ENCODE measurements at places on chromosomes 4 and X. TPM values are rescaled to one million over a fixed set of nuclear protein-coding genes. Genes with fewer than 3 reads are reported as not detected.

MAGEB17 gene
- not detected for total RNA-seq

TEC gene
- total RNA-seq, result 6.1 TPM

SPOCK3 gene
- total RNA-seq, result not detected

EOLA2 gene
- total RNA-seq, result 18.2 TPM

TREX2 gene
- 5.1 TPM for total RNA-seq

UNC5C gene
- 0.41 TPM for total RNA-seq

VEGFD gene
- 0.35 TPM for total RNA-seq

VEGFC gene
- total RNA-seq, result 3.8 TPM

DNA sequence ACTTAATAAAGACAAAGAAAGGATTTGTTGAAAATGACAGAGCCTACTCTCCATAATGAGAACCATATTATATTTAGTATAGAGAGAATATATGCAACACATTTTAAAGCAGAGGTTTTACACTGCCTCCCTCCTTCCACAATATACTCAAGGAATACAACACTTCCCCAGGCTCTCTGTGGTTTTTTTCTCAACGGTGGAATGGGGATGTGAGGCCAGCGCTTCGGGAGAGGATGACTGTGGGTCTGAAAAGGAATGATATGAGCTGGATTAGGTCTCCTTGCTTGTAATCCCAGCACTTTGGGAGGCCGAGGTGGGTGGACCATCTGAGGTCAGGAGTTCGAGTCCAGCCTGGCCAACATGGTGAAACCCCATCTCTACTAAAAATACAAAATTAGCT lies 348.7 kb upstream of the KLF3 start:
- DNase-seq, result no peak

DNA sequence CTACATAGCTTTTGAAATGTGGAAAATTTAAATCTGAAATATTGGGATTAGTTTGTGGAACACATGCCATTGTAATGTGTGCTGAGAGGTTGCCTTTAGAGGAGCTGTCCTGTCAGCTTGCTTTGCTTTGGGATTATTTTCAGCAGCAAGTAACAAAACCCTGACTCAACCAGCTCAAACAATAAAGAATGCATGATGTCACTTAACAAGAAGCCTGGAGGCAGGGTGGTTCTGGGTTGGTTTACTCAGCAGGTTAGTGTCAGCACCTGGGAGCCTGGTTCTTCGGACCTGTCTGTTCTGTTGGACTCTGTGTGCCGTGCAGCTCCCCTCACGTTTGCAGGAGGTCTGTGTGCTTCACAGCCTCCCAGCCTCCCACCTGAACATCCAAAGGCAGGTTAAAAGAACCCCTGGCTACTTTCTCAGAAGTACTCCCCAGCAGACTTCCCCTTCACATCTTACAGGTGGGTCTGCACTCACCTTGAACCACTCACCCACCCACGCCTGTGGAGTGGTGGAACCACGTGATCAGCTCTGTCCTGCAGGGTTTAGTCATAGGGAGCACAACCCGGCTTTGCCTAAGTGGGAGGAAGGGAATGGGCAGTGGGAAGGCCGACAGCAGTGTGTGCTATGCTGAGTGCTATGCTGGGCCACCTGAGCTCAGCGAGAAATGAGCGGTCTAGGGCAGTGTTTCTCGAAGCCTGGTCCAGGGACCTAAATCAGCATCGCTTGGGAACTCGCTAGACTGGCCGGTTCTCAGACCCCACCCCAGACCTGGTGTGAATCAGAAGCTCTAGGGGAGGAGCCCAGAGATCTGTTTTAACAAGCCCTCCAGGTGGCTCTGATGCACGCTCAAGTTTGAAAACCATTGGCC lies 20.4 kb downstream of the TMEM131L start:
- DNase-seq, result no peak

DNA sequence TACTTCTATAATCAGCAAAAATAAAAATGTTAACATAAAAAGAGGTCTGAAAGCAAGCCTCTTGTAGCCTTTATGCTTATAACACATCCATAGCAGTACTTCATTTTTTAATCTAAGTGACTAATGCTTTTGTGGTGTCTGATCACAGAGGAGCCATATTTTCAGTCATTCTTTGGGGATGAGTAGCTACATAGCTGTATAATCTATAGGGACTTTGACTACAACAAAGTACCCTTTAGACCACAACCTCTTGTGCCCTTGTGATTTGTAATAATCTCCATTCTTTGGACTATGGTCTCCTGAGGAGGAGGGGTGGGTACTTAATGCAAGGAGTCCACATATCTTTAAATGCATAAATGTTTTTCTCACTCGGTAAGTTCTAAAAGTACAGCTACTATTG lies 9.6 kb downstream of the DRP2 start:
- DNase-seq, result no peak

DNA sequence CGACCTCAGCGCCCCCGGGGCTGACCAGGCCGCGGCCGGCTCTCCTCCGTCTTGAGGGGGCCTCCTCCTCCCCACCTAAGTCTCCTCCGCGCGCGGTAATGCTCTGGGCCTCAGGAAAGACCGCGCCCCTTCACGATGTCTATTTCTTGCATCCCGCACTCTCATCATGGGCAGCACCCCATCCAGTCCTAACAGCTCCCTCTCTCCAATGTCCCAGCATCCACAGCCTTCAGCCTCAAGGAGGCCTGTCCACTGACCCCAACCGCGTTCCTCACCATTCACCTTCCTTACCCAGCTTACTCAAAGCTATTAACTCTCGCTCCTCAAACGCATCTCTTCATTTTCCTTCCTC lies 77.5 kb downstream of the MAGED4 start:
- DNase-seq, result no peak

GRCh38 chr4:1033840-1034551 lies 22.6 kb downstream of the FGFRL1 start:
- DNase-seq, result no peak

- no peak for DNase-seq
These were observed 49.3 kb upstream of the FAM9A start for GRCh38 chrX:8850478-8850877.

DNA sequence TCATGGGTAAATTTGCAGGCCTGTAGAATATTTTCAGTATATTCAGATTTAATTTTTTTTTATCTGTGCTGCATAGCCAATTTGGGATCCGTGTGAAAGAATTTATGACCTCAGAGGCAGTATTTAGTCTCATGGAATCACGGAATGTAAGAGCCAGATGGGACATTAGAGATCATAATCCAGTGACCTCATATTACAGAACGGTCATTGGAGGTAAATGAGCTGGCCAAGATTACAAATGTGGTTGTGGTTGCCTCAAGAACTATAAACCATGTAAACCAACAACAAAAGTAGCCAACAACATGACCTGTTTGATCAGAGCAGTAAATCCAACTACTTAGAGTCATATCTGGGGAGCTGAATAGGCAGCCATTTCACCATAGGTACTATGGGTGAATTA lies 71.6 kb downstream of the AMOT start:
- no peak for DNase-seq

DNA sequence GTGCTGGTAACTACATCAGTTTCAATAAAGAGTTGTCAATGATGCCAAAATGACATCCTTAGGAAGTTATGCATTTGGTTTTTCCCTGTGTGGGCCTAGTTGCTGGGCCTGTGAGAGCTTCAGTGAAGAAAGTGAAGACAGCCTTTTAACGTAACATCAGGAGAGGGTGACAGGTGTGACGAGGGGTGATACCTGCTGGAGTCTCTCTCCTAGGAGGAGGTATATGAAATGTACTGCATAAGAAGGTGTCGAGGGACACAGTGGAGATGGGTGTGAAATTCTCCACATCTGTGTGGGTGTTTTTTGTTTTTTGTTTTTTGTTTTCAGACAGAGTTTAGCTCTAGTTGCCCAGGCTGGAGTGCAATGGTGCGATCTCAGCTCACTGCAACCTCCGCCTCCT lies 49.2 kb downstream of the EVC start:
- no peak for DNase-seq

DNA sequence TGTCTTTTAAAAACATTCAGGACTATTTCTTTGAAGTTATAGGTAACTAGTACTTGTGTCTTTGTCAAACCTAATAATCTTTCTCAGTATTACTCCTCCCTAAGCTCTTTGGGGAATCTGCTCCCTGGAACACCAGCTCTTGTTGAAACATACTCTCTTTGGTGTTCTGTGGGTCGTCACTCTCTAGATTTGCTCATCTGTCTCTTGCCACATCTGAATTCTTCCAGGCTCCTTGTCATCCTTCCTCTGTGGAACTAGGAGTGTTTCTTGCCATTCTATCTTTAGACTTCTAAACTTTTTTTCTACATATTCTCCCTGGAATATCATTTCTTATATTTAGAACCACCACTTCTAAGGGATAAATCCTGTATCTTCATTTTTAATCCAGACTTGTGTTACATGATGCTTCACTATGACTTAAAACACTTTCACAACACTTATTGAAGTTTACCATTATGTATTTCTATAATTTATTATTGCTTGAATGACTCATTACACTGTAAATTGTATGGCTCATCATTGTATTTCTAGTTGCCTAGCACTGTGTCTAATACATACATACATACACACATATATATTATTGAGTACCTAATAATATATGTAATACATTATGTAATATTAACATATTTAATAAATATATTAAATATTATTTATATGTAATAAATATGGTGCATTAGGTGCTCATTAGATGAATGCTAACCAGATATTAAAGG lies 186.1 kb downstream of the TMA16 start:
- DNase-seq, result no peak

DNA sequence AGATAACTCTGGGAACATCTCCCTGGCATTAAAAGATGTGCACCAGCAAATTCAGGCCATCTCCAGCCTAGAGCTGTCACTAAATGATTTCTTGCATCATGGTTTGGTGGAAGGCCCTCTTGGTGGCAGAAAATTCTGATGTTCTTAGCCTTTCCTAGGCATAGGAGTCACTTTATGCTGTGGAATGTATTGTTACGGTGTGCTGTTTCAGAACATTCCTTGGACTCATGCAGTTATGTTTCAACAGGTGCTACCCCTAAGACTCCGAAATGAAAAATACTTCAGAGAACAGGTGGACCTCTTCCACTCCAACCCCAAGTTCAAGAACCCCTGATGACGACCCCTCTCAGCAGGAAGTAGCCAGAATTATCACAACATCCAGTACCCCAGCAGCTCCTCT lies 20.3 kb upstream of the PAPSS1 start:
- DNase-seq, result no peak

DNA sequence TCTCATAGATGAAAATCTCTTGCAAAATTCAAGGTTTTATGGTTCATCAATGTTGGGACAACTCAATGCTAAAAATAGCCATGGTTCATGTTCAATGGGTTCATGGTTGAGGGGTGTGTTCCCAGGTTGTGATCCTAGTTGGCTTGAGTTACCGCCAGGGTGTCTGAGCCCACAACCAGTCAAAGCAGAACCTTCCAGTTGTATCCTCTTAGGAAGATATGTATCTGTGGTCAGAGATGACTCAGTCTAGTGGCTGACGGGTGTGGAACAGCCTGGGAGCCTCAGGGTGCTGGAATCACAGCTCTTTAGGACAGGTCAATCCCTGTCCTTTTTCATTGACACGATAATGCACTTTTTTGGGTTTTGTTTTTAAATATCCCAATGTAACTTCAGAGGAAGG lies 192.3 kb upstream of the NR3C2 start:
- no peak for DNase-seq

- peak; percentile 12 for DNase-seq
These were observed 16.2 kb downstream of the BOD1L1 start for GRCh38 chr4:13611283-13611842.

DNA sequence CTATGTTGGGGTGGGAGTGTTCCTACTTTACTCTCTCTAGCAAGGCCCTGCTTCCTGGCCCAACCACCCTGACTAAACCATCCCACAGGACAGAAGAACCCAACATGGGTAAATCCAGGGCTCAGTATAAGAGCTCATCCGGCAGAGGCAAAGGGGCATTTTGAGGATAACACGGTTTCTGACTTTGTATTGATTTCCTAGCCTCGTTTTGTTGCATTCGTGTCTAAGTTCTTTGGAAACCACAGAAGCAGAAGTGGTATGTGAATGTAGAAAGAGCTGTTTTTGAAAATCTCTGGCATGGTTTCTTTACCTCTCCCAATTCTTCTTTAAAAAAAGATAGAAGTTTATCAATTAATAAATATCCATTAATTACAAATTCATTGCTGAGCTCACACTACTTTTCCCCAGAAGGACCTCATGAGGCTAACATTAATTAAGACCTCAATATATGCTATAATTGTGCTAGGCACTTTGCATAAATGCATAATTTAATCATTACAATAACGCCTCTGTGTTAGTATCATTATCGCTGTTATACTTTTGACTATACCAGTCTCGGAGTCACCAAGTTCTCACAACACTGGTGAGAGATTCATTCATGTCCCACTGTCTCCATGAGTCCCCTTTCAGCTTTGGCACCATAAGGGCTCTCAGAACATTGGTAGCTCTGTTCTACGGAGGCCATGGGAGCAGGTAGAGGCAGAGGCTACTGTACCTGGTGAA lies 5.8 kb upstream of the CLNK start:
- DNase-seq, result no peak

- no peak for DNase-seq
These were observed 52.2 kb downstream of the MAGEA10 start for GRCh38 chrX:152086141-152086540.

GRCh38 chrX:132127743-132128142 lies at the start of gene FRMD7:
FRMD7 (minus strand) TSS chrX:132128020; CDS start chrX:132127844, 176 bp downstream.
- no peak for DNase-seq

- DNase-seq, result no peak
These were observed 245.2 kb upstream of the CENPE start for GRCh38 chr4:103443324-103443723.

GRCh38 chr4:20868108-20868507 lies 167.8 kb downstream of the PACRGL start:
- no peak for DNase-seq

DNA sequence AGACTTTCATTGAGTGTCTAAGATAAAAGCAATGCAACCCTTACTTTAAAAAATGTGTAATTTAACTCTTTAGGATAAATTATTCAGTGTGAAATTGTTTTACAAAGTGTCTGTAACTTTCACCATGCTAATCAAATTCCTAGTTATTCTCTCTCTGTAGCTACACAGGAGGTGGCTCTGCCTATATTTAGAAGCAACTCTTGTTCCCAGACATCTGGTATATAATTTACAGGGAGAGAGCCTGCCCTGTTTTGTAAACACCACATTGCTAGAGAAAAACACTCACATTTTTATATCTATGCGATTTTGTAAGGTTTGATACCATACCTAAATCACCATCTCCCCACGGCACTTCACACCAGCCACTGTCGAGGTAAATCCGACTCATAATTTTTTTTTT lies 35.5 kb upstream of the SPATA4 start:
- DNase-seq, result no peak

GRCh38 chrX:129788527-129788926 lies 8.8 kb downstream of the SASH3 start:
- DNase-seq, result no peak

DNA sequence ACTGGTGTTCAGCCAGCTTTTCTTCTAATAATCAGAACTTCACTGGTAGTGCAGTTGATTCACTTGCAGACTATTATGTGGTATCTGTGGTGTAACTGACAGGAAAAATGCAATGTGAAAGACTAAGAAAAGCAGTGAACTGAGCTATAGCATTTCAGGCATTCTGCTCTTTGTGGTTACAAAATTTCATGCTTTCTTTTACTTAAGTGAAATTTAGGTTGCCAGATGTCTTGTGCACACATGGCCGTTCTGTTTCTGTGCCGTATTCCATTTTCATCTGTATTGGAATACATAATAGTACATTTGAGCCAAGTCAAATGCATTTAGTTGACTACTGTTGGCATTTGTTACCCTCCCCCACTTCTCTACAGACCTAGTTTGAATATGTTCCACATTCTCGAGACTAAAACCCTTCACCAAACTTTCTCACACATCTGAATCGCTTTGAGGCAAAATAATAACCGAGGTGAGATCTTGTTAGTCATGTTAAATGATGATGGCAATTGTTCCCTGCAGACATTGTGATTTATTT lies 8.2 kb downstream of the RTL3 start:
- no peak for DNase-seq
